ENCODE measurements at places on chromosomes 2 and 18.
A peak's percentile ranks its signal among the peaks of the same experiment; 100 is the strongest.

DNA sequence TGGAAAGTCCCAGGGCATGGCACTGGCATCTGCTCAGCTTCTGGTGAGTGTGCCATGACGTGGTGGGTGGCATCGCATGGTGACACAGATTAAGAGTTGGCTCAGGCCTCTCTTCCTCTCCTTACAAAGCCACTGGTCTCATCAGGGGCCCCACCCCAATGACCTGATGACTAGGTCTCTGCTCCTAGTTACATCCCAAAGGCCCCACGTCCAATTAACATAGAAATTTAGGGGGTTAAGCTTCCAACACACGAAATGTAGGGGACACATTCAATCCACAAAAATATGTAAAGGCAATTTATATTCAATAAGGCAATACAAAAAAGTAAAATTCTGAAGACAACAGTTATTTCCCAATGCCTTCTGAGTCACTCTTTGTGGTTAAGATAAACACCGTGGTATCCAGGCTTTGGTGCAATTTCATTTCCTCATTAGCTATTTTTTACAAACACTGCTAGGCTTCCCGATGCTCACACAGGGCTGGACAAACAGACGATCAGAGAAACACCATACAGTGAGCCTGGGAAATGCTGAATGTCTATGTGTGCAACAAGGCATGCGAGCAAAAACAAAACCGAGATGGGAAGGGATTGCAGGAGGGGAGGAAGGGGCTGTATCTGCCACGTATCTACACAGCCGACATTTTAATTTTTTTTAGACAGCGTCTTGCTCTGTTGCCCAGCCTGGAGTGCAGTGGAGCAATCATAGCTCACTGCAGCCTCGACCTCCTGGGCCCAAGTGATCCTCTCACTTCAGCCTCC is 67.2 kb downstream of the MBP start:
- DNase-seq: no peak

DNA sequence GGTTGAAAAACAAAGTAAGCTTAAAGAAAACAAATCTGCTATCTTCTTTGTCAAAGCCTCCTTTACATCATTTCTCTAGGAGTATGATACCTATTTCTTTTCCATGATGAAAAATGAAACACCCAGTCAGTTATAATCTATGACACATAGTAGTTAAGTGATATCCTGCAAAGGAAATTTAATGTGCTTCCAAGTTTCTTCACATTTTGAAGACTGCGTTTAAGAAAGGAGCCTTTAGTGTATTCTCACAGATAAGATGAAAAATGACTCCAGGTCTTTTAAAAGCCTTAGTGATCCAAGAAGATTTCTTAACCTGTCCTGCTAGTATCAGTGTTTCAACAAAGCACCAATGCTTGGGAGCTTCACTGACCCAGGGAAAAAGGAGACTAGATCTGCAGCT is 356.7 kb downstream of the CCDC85A start:
- no peak for DNase-seq

DNA sequence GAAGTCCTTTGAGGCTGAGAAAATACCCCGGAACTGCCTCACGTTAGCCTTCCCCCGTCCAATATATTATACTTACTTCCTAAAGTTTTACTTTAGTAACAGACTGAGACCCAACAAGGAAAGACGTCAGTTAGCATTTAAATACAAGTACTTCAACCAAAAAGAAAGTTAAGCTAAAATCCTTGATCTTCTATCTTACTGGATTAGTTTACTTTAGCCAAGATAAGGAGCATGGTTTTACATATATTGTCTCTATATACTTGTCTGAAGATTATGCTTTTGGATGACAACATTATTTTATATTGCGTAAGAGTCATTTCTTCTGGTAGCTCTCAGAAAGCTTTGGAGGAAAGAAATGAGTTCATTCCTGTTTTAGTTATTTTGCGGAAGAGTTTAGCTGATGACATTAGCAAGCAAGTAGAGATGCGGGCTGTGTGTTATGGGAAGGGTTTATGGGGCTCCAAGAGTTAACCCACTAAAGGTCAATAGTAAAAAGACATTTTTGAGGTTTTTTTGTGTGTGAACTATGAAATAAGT is 532.9 kb downstream of the ZNF516 start:
- no peak for DNase-seq

GRCh38 chr18:29160170-29160569 is 983.2 kb upstream of the CDH2 start:
- no peak for DNase-seq

GRCh38 chr2:104944495-104944894 is 90.6 kb downstream of the POU3F3 start:
- DNase-seq: peak; percentile 36

- DNase-seq: peak; percentile 25
Measured at GRCh38 chr18:9574473-9575115, 39.8 kb downstream of the PPP4R1 start.

DNA sequence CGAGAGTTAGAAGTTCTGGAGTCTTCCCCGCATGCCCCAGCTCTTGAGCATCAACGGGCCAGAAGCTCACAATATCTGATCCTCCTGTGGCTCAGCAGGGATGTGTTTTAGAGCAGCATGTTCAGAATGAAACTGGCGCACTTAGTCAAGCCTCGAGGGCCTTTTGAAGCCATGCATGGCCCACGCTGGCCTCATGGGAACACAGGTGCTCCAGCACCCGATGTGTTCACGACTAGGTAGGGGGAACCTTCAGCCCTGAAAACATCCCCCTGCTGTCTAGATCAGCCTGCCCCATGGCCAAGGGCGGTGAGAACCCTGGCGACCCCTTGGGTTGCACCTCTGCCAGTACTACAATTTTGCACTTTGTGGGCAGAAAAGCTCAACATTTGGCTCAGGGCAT is 32.8 kb downstream of the MSH6 start:
- no peak for DNase-seq
